AG04449 (cell line): ENCODE measurements at places on chromosomes 12 and 14.

DNA sequence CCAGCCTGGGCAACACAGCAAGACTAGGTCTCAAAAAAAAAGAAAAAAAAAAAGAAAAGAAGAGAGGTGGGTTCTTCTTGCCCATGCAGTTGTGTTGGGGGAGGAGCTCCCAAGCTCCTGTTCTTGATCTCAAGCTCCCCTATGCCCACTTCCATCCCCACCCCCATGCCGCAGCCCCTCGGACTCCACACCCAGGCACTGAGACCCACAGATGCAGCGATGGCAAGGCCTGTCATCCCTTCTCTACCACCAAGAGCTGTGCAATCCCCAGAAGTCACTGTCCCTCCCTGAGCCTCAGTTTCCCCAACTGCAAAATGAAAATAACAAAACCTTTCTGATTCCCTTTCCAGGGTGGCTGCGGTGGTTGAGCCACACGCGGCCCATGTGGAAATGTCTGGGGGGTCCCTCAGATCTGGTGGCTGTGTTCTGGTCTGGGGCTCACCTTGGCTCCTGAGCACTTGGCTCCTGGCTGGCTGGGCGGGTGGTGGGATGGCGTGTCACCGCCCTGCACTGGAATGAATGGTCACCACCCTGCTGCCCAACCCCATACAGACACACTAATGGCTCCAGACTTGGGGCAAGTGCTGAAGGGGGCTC, 22.6 kb upstream of the KIF26A start:
- DNase-seq: no peak

- DNase-seq: no peak
Measured at GRCh38 chr14:55427439-55427838, 13.0 kb downstream of the TBPL2 start.

DNA sequence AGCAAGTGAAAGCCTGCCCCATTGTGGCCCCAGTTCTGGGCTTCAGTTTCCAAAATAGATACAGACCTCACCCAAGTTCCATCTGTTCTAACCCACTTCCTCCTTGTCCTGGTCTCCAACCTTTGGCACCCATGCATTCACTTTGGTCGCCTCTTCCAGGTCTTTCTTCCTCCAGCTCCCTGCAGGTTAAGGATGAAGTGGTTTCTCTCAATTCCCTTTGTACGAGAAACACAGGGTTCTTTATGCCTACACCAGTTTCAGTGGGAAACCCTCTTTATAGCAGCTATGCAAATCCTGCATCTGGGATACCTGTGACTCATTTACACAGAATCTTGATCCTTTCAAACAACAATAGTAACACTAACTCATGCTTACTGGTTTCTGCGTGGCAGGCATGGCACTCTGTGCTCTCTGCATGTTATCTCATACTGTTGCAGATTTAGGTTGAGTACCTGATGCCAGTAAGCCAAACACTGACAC, 110.6 kb upstream of the AMIGO2 start:
- no peak for DNase-seq

- DNase-seq: no peak
Measured at GRCh38 chr12:27253347-27253746, 9.3 kb downstream of the STK38L start.

- DNase-seq: no peak
Measured at GRCh38 chr12:66637699-66638301, 41.1 kb downstream of the GRIP1 start.

DNA sequence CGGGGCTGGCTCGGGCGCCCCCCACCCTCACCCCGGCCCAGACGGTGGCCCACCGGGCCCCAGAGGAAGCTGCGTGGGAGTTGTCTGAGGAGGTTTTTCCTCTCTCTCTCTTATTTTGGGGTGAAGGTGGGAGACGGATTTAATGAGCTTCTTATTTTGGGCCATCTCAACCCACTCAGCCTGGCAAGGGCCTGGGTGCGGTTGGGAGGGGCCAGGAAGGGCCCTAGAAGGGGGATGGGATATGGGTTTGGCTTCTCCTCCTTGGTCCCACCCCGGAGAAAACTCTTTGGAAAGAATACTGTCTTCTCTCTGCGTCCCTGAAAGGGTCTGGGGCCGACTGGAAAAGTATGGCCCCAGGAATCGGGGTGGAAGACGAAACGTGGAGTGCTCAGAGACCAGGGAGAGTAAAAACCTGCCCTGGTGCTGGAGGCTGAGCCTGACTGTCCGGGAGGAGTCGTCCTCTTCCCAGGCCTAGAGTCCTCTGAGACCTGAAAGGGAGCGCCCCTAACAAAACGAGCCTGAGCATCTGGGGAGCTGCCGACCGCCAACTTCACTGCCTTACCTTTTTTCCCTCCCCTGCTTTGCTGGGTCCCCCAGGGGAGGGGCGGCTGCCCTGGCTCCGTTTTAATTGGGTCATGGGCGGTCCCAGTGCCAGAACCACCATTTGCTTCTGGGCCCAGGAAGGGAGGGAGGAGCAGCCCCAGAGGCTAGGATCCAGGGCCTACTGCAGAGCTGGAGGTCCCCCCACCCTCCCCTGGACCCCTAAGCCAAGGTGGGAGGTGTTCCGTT, 1.6 kb downstream of the MMP14 start:
- DNase-seq: no peak

- DNase-seq: no peak
Measured at GRCh38 chr12:121217063-121217462, 7.1 kb downstream of the P2RX4 start.

- no peak for DNase-seq
Measured at GRCh38 chr14:103537175-103537990, 8.4 kb downstream of the TRMT61A start.

GRCh38 chr14:59028476-59029202, 159.8 kb upstream of the DAAM1 start:
- peak; percentile 87 for DNase-seq

DNA sequence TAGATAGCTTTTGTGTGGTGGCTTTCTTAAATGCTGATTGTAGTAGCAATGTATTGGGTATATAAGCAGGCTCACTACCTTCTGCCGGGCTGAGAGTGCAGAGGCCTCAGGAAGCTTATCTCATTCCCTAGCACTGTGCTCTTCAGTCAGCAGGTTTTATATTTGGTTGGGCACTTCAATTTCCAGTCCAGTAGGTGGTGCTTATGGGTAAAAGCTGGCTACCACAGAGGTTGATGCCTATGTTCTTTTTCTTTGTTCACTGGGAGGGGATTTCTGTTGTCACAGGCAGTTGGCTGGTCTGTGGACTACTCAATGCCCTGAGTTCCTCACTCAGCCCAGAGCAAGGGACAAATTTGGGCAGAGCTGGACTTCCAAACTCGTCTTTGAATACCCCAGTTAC, 43.0 kb upstream of the GLIPR1 start:
- DNase-seq: no peak
